ENCODE measurements at places on chromosomes 6 and 20.
A peak's percentile ranks its signal among the peaks of the same experiment; 100 is the strongest.

DNA sequence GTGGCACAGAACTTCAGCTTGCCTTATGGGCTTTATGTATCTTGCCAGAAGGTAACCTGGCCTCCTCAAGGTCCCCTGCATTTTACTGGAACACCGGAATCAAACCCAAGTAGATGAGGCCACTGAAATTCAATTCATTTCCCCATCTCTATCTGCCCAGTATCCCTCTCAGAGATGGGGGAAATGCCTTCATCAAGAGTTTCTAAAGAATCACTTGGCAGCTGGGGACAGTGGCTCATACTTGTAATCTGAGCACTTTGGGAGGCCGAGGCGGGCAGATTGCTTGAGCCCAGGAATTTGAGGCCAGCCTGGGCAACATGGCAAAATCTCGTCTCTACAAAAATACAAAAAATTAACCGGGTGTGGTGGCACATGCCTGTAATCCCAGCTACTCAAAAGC lies 12.9 kb downstream of the MDGA1 start:
- no peak for DNase-seq

- DNase-seq: no peak
Observed at GRCh38 chr6:33552252-33552651, 27.8 kb downstream of the BAK1 start.

- DNase-seq: no peak
Observed at GRCh38 chr6:116971959-116972358, 94.9 kb downstream of the RFX6 start.

- DNase-seq: no peak
Observed at GRCh38 chr6:11702500-11703130, 76.0 kb downstream of the ADTRP start.

GRCh38 chr6:83589076-83589475 lies 76.7 kb downstream of the PRSS35 start:
- no peak for DNase-seq

GRCh38 chr20:46850896-46851295 lies 43.7 kb upstream of the EYA2 start:
- DNase-seq: no peak

DNA sequence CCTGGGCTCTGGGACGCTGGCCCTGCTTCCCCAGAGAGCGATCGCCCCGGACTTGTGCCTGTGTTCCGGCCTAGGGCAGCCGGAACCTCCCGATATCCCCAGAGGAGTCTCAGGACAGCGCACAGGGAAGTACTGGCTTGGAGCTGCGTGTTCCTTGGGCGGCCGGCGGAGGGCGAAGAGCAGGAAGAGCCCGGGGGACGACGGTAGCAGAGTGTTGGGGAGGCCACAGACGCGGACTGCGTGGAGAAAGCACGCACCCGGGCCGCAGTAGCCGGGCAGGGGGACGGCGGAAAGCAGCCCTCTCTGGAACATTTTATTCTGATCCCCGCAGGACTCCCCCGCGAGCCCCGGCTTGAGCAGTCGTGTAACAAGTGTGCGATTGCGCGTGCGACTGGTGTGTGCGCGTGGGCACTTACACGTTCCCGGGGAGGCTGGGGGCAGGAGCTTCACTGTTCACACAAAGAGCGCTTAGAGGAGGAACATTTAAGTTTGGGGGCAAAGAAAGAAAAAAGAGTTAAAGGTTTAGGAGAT lies 36.1 kb downstream of the NCR2 start:
- DNase-seq: no peak

DNA sequence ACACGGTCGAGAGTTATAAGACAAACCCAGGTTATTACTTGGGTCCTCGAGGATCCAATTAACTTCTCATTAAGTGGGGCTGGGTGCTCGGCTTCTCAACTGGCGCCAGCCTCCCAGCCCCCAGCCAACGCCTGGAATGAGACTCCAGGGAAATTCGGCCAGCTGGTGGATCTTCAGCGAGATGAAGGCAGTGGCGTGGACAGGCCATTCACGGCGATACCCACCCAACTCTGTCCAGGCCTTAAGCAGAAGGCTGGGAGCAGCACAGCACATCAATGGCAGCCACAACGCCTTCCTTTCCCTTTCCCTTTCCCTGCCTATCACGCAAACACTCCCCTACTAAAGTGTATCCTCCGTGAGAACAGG lies 868 bp downstream of the METTL24 start:
- DNase-seq: no peak

GRCh38 chr6:53630533-53631226 lies 34.9 kb downstream of the KLHL31 start:
- no peak for DNase-seq

DNA sequence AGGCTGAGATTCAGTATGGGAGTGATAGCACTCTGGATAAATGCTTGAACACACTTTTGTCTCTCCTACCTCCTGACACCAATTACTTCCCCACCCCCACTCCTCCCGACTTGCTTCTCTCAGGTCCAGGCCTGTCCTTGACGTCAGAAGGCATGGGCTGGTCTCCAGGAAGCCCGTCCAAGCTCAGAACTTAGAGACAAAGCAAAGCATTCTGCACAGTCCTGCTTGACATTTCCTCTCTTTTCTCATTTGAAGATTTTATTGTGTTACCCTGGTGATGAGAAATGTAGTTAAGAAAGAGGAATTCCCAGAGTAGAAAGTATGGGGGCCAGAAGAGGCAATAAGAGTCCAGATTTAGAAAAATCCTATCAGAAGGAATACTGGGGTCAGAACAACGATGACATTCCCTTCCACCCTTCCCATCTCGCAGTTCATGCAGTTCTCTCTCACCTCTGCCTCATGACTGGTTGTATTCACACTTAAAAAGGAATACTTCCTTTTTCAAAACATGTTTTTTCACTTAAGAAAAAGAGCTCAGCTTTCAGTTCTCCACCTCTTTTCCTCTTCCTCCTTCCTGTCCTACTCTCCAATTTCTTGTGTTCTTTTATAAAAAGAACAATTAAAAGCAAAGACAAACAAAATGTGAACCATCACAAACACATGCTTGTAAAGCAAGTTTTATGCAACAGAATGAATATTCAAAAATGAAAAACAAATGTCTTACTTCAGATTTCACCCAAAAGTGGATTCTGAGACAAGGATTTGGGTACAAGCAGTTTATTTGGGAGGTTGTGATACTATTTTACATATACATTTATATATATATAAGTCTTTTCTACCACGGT lies 18.5 kb upstream of the FAM184A start:
- DNase-seq: no peak

- DNase-seq: no peak
Observed at GRCh38 chr6:130840050-130840449, 12.8 kb downstream of the SMLR1 start.

GRCh38 chr20:44644667-44645131 lies 6.8 kb downstream of the ADA start:
- no peak for DNase-seq

DNA sequence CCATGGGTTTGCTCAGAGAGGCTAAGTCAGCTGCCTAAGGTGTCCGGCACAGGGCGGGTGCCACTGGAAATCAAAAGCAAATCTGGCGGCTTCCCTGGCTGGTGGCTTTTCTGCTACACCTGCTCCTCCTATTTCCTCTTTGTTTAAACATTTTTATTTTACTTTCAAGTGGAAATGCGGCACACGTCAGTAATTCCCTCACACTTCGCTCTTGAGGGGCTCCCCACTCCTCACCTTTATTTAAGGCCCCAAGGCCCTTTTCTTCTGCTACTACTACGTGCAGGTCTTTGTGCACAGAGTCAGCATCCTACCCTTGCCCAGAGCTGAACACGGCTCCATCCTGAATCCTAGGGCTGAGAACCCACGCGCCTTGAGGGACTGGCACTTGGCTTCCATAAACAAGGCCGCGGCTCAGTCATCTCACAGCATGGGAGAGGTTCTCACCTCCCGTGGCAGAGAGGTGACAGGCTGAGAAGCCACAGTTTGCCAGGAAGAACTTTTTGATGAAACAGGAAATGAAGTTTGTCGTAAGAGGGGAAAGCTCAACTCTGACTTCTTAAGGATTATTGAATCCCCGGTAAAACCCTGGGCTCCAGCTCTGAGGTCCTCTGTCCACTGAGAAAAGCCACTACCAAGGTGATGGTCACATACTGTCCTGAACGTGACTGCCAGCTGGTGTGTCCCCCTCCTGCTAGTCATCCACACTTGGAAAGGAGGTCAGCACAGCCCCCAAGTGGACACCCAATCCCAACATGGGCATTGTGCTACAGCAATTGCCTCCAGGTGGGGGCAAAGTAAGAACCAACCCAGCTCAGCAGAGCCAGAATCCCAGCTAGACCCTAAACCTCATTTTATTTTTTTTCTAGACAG lies 48.0 kb downstream of the NFATC2 start:
- DNase-seq: no peak

DNA sequence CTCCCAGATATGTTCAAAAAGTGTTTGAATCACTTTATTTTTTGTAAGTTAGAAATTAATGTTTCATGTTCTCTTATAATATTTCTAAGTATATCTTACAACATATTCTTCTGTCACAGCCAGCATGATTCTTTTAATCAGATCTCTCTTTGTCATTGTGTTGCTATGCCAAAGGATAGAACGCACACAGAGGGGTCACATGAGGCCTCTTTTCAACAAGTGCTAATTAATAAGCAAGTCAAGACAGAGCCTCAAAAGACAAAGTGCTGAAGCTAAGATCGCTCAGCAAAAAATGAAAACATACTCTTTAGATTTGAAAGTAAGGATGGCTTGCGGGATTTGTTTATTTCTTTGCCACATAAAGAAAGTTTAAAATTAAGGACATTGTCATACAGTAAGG lies 508.8 kb upstream of the PTCHD4 start:
- DNase-seq: no peak

DNA sequence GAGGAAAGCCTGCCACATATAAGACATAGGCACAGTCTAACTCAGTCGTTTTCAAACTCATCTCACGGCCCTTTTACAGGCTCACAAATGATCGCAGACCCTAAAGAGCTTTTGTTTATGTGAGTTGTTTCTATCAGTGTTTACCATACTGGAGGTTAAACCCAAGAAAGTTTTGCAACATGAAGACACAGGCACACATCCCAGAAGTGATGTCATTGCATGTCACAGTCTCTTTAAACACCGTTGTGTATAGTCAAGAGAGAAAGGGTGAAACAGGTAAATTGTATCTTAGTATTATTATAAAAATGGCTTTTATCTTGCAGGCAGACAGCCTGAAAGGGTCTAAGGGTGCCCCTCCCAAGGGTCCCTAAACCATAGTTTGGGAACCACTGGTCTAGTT lies 96.7 kb downstream of the BACH2 start:
- no peak for DNase-seq

DNA sequence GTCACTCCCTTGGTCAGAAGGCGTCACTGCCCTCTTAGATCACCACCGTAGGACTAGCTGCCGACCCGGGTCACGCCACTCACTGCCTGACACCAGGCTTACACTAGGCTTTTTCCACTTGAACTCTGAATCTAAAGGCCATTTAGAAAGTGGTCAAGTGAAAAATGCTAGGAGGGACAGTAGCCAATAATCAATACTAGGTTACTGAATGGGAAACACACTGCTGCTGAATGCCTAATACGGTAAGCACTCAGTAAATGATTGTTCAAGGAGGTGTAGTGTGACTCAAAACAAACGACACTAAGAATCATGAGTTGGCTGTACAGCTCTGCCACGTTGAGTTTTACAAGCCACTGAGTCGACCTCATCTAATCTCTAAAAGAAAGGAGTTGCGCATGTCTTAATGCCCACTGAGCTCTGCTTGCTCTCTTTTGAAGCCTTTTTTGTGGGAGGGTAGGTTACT lies 760 bp upstream of the IBTK start:
- DNase-seq: no peak

GRCh38 chr6:107491760-107492660 lies 2.1 kb downstream of the SOBP start:
- no peak for DNase-seq

GRCh38 chr6:113647143-113647889 lies 209.8 kb upstream of the MARCKS start:
- DNase-seq: no peak

GRCh38 chr20:14415467-14415866 lies 78.1 kb upstream of the FLRT3 start:
- no peak for DNase-seq

GRCh38 chr6:126118058-126118755 lies 131.9 kb downstream of the TRMT11 start:
- no peak for DNase-seq

- DNase-seq: no peak
Observed at GRCh38 chr6:13089296-13089994, 238.9 kb downstream of the TBC1D7 start.

- DNase-seq: peak; percentile 54
Observed at GRCh38 chr6:152897807-152898399, 84.9 kb downstream of the FBXO5 start.

DNA sequence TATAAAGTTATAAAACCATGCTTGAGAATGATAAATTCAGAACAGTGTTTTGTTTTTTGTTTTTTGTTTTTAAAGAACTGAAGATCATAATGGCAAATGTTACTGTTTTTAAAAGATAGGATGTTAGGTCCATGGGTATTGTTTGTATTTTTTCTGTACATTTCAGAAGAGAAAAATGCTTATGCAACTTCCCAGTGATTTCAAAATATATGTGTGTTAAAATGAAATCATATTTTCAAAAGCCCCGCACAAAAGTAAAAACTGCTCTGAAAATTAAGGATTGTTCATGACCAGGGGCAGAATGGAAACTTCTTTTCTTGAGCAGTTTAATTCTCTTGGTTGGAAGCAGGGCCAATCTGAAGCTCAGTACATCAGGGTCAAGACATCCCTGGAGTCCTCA lies 109.2 kb upstream of the SIRPG start:
- DNase-seq: no peak

GRCh38 chr20:47552996-47553395 lies 51.3 kb downstream of the NCOA3 start:
- no peak for DNase-seq

DNA sequence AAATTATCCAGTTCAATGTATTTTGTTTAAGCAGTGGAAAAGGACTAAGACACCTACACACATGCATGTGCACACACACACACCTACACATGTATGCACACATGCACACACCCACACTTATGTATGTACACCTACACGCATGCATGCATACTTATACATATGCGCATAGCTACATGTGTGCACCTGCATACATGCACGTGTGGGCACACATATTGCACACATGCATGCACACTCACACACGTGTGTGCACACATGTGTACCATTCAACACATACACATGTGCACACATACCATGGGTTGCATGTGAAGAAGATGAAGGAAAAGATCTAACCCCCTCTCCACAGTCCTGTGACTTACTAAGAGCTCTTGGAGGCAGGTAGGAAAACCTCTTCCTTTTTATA lies 122.0 kb upstream of the MAFB start:
- DNase-seq: no peak

Data from stimulated activated CD4-positive, alpha-beta T cell treated with anti-CD3 and anti-CD28 coated beads, Interleukin-15, amount 100 ng/mL, for 48 hours (primary cell).